ENCODE measurements at places on chromosomes 7 and 10. TPM values are rescaled to one million over a fixed set of nuclear protein-coding genes. Genes with fewer than 3 reads are reported as not detected.
A peak's percentile ranks its signal among the peaks of the same experiment; 100 is the strongest.

DNA sequence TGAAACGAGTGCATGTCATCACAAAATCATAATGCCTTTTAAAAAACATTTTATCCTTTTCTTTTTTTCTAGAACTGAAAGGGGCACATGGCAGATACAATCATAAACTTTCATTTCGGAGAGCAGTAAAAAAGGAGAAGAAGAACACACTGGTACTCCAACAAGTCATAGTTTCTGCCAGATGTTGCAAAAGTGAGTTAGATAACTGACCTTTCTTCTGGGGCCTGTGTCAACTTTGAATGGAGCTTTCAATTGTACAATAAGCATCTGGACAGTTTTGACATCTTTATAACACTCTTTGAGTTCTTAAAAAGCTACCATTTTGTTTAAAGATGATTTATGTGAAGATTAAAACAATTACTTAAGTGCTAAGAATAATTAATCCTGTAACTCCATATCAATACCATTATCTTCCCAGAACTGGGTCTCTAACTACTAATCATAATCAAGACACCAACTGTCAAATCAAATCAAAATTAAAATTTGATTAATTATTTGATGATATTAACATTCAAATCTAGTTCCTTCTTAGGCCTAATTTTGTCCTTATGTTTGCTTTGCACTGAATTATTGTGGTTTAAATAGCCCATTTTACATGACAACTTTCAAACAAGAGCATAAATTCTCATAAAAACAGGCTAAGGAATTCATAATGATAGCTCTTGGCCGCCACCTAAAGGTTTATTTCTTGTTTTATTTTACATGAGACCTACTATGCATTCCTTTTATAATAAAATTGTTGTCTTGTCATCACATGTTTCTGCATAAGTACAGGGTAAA is 19.5 kb upstream of the ITGB8 start:
- no peak for DNase-seq

DNA sequence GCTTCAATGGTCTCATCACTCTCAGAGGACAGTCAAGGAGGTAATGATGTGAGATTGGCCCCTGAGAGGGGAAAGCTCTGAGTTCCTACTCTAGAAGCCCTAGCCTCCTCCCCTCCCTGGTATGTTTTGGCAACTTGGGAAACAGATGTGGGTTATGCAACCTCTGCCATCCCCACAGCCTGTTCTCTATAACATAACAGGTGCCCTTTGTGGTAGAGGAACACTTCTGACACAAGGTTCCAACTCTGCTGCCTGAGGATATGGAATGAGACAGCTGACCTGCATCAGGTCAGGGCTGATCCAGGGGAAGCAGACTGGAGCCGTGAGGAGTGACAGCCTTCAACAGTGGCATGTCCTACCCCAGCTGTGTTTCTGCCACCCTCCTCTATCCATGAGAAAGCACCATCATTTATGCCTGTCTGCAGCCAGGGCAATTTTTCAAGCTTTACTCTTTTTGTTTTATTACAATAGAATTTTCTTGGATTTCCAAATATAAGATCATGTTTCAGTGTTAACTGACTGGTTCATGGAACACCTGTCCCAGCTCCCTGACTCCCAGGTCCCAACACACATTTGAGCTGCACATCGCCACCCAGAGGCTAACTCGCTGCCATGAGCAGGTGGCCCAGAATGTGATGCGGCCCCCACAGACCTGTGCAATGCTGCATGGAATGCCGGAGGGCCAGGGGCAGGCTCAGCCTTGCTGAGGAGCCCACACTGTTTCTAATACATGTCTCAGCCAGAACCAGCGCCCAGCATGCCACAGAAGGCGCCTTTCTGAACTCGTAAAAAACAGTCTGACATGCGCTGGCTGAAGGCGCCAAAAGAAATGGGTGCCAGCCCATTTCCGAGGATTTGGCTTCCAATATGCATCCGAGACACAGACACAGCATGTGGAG is 124.8 kb upstream of the CHST15 start:
- DNase-seq: no peak

GRCh38 chr10:22436526-22436892 is 91.2 kb downstream of the SPAG6 start:
- DNase-seq: peak; percentile 51

MINPP1 gene
- 24.8 TPM for total RNA-seq

HYAL4 gene
- not detected for total RNA-seq

DNA sequence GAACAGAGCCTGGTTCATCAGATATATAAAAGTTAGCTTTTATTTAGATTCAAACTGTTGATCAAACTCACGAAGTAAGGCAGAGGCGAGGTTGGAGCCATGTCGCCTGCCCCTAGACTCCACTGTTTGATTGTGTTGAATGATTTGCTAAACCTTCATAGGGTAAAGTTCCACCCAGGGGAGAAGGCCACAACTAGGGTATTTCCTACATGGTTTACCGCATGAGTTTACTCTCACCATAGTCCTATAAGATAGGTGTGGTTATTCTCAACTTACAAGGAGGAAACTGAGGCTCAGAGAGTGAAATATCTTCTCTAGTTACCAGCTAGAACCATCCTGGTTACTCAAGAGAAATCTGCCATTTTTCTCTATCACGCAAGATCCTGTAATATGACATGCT is 31.8 kb downstream of the ARHGAP22 start:
- no peak for DNase-seq

LIPM gene
- total RNA-seq: not detected

ZNF804B gene
- total RNA-seq: not detected

DNA sequence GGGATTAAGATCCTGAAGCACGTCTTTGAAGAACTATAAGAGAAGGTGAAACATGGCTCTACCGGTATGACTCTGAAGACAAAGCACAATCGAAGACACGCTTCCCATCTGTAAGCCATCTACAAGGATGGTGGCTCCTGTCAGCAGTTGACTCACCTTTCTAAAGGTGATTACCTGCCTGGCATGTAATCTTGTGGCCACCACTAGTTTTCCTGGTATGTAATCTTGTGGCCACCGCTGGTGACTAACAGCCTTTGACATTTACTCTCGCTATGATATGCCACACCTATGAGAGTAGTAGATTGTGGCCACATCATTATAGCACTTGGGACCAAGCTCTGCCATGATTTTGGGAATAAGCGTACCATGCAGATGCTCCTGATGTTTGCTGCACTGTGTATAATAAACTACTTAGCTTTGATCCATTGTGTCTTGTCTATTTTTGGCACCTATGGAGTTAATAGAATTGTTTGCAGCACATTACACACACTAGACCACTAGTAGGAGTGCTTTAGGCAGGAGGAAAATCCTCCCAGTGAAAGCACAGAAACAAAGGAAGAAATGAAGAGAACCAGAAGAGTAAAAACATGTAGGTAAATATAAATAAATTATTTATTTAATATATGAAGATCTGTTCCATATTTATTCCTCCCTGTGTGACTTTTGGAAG is 59.8 kb downstream of the VAX1 start:
- DNase-seq: no peak

CACNB2 gene
- total RNA-seq: 16.2 TPM

DNA sequence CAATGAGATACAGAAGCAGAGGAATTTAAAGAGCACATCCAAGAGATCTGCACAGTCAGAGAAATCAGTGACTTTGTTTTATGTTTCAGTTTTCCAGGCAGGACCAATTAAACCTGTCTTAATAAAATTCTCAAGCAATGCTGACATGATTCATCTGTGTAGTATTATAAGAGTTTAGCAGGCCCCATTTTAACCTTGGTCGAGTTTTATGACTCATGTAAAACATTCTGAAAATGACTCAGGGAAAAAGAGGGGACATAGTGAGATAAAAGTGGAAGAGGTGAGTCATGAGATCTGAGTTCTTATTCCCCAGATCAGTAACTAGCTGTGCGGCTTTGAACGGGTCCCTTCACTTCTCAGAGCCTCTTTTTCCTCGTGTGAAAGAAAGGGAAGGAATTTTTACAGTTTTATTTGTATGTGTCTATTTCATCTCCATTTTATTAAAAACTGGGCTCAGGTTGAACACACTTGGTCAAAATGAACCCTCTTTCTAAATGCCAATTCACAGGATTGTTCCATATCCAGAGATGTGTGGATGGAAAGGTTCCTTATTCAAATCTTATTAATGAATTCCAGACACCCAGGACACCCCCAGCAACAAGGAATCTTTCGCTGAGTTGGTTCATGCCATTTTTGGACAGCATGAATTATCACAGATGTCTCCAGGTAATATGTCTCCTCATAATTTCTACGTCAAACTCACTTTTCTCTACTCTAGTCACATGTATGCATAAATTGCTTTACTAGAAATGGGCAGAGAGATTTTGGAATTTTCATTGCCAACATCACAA is 143.2 kb downstream of the JAZF1 start:
- DNase-seq: no peak

SKIDA1 gene
- total RNA-seq: not detected

- no peak for DNase-seq
Measured at GRCh38 chr7:100612730-100613390, 520 bp downstream of the MOSPD3 start.

NODAL gene
- total RNA-seq: not detected
